ENCODE measurements at places on chromosomes 7 and 10. TPM values are rescaled to one million over a fixed set of nuclear protein-coding genes. Genes with fewer than 3 reads are reported as not detected.

GRCh38 chr10:72948762-72949161 is 5.8 kb downstream of the PLA2G12B start:
- DNase-seq: no peak

DNA sequence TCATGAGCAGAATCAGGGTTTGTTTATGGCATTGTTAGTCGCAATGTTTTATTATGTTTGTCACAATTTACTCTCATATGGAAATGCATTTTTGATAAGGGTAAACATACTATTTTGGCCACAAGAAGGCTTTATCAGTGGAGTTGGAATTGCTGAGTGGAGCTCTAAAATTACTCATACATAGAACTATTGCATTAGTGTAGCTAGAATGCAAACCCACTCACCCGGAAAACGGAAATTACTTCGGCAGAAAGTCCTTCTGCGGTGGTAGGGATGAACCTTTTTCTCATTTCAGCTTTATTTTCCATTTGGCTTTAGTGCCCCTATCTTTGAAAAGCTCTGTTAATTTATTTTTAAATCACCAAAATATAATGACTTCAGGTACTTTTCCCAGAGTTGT is 42.8 kb upstream of the NPY start:
- no peak for DNase-seq

ZNF365 gene
- total RNA-seq: 3.4 TPM

- DNase-seq: no peak
Measured at GRCh38 chr7:113331155-113331898, 213.0 kb upstream of the SMIM30 start.

TEX36 gene
- total RNA-seq: not detected

CHST15 gene
- 0.11 TPM for total RNA-seq

DNA sequence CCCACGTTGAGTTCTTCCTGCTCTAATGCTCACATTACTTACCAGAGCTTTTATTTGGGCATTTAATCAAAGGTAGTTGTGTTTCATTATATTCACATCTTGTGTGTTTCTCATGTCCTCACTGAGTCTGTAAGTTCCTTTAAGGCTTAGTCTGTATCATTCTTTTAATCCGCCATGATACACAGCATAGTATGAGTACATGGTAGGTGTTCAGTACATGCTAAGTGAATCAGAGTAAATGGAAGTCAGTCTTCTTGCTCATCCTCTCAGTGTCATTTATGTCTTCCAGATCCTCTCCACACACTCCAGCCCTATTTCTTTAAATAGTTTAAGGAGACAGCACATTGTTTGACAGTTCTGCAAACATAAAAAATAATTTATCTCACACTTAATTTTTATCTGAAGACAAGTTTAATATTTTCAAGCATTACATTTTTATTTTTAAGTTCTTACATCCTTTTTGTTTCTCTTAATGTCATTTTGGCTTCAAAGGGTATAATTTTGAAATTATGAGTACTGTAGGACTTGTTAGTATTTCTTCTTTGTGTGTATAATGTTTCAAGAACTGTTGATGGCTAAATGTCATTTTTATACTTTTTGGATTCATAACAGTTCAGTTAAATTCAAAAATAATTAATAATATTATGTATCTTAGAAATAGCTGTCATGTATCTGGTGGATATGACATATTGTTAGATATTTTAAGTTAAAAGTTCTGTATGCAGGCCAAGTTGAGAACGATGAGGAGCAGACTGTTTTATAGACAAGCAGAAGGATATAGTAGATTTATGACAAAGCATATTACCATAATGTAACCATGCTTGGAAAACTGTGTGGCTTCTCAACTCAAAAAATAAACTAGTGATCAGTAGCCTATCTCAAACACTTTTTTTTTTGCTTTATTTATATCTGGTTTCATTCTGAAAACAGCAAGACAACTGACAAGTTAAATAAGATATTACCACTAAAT is 342.7 kb downstream of the LRMDA start:
- DNase-seq: no peak

GRCh38 chr7:18499407-18500177 is 4.0 kb downstream of the HDAC9 start:
- DNase-seq: no peak

All from activated T-cell treated with anti-CD3 and anti-CD28 coated beads, Interleukin-2, amount 50 U/mL, for 4 hours (primary cell).